ENCODE measurements at places on chromosomes 16 and 17.

- DNase-seq = no peak
Observed at GRCh38 chr17:63070031-63070430, 104.0 kb downstream of the TANC2 start.

DNA sequence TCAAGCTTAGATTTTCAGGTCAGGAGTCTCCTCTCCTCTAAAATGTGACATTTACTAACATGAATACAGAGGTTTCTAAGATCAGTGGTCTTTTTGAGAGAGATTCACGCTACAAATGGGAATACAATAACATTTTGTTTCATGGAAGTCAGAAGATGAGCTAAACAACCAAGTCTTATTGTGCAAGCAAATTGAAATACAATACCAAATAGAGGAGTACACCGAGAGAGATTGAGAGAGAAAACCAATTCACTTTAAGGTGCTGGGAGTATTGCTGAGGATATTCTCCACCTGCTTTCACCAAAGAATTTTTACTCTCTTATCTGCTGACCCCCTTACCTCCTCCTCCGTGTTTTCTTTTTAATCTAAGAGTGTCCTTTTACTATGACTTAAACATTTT, 11.5 kb downstream of the VEZF1 start:
- no peak for DNase-seq

DNA sequence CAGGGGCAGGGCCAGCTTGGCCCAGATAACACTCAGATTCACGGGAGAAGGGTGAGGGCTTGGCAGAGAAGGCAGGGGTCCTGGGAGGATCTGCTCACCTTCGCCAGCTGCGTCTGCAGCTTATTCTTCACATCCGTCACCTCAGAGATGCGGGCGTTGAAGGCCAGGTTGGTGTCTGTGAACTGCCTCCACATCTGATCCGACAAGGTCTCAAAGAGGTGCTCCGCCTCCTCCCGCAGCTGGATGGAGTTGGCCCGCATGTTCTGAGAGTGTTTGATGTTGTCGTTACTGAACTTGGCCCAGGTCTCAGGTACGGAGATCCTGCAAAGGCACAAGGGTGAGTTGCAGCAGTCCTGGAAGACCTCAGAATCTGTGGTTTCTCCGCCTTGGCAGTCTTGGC, 18.9 kb downstream of the TEKT5 start:
- no peak for DNase-seq

GRCh38 chr16:26335236-26335853, 643.6 kb downstream of the HS3ST4 start:
- DNase-seq = no peak

GRCh38 chr16:83214671-83215070, 587.9 kb downstream of the CDH13 start:
- no peak for DNase-seq

DNA sequence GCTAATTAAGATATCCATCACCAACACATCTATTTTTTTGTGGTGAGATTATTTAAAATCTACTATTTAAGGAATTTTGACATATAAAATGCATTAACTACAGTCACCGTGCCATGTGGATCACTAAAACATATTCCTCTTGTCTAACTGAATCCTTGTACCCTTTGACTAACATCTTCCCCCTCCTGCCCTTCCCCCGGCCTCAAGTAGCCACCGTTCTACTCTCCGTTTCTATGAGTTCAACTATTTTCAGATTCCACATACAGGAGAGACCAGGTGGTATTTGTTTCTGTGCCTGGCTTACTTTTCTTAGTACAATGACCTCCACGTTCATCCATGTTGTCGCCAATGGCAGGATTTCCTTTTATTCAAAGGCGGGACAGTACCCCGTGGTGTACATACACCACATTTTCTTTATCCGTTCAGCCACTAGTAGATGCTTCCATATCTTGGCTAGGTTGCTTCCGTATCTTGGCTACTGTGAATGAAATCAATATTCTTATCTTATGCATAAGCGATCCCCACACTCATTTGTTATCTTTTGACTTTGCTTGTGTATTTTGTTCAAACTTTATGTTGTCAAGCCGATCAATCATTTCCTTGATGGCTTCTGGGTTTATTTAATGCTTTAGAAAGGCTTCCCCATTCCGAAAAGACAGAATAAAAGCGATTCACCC, 134.7 kb downstream of the KCNJ12 start:
- no peak for DNase-seq

- peak; percentile 58 for DNase-seq
Observed at GRCh38 chr17:28744972-28745785, 1.4 kb downstream of the TRAF4 start.
